ENCODE measurements at places on chromosomes 6 and 20.
A peak's percentile ranks its signal among the peaks of the same experiment; 100 is the strongest.

DNA sequence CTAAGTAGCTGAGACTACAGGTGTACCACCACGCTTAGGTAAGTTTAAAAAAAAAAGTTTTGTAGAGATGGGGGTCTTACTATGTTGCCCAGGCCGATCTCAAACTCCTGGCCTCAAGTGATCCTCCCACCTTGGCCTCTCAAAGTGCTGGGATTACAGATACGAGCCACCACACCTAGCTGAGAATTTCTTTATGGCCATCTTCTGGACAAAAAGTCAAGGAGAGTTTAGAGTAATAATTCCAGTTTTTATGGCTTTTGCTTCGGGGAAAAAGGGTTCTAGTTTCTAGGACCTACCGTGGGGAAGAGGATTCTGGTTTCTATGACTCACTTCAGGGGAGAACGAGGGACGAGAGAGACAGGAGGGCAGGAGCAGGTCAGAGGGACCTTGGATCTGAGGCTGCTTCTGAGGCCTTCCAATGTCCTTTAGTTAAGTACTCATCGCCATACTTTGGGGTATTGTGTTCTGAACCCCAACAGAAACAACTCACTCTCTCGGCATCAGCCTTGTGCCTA lies 69.3 kb upstream of the IER3 start:
- no peak for DNase-seq

DNA sequence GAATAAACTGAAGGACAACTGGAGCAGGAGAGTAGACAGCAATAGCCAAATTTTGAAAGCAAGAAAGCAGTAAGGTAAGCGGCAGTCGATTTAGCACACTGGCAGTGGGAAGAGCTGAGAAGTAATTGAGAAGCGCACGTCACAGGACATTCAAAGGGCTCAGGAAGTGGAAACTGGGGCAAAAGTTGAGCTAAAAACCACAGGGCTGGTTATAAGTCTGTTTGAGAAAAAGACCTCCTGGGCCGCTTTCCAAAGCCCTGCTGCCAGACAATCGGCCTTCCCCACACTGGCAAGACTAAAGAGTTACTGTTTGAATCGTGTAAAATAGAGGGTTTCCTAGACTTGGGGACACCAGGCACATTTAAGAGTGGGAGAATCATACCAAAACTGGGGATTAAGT lies 161.4 kb downstream of the DNAH8 start:
- DNase-seq = peak; percentile 10

DNA sequence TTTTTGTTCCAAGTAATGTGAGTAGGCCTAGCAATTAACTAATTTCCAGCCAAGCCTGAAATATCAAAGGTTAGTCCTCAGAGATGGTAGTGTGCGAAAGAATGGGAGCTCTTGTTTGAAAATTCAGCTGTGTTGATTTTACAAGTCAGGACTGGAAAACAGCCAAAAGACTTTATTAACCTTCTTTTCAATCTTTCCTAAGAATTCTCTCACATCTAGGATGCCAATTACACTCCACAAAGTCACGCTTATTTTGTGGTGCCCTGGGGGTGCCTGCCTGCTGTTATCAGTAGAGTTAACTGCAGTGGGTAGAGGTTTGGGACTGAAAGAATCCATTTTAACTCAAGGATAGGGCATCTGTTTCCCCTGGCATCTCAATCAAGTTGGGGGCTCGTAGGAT lies 30.7 kb upstream of the MAP3K4 start:
- DNase-seq = no peak

- DNase-seq = no peak
Observed at GRCh38 chr6:81774542-81774941, 22.1 kb upstream of the TENT5A start.

GRCh38 chr20:53253668-53254067 lies 281.5 kb downstream of the TSHZ2 start:
- DNase-seq = no peak

- DNase-seq = no peak
Observed at GRCh38 chr6:135002974-135003703, 51.5 kb downstream of the HBS1L start.

DNA sequence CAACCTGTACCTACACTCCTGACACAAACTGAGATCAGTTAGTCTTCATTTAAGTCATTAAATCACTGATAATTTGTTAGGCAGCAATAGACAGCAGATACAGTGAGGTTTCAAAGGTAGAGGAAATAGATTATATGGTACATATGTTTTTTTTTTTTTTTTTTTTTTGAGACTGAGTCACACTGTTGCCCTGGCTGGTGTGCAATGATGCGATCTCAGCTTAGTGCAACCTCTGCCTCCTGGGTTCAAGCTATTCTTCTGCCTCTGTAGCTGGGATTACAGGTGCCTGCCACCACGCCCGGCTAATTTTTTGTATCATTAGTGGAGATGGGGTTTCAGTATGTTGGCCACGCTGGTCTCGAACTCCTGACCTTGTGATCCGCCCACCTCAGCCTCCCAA lies 38.2 kb upstream of the KIF13A start:
- no peak for DNase-seq

DNA sequence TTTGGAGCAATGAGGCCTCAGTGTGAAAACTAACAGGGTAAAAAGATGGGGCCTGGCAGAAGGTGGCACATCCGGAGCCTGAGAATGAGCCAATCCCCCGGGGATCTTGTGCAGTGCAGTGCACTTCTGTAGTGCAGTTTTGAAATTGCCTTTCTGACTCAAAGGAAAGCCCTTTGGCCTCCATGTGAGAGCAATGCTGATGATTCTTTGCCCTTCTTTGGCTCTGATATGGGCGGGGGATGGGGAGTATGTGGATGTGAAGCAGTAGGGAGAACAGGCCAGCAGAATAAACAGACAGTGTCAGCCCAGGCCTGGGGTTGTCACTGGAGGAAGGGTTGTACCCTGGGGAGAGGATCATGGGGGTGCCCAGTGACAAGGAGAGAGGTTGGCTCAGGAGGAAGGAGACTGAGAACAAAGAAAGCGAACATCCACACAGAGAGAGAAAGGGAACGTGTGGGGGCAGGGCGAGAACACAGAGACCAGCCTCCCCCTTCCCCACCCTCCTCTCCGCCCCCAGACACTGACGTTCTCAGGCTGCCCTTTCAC lies 351.2 kb downstream of the CDC5L start:
- no peak for DNase-seq

DNA sequence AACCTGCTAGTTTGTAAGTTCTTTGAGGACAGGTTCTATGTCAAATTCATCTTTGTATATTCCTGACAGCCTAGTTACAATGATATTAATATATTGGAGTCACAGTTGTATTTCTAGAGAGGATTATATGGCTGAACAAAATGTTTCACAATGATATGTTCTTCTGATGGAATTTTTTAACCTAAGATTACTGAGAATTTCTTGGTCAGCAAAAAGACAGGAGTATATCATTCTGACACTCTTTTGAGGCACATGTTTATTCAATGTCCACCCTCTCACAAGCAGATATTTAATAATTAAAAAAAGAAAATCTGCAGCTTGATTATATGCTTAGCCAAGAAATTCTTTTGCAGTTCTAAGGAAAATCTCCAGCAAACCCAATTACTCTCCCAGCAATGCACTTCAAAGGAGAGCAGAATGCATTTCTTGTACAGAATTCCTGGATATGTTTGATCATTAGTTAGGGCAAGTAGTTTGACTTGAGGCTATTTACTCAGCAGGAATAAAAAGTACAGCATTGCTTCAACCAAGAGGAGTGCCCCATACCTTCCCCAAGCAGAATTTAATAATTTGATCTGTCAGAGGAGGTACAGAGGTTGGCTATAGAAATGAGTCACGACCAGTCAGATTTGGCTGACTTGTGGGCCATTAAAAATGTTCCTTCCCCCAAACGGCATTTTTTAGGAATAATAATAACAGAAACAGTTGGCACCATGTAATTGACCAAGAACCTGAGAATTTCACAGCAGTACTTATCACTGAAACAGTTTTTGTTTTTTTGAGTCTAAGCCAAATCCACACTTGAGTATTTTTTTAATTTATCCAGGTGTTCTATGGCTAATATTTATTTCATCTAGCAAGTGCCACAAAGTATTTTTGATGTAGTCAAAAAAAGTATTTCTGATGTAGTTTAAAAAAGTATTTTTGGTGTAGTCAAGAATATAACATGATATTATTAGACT lies 508.1 kb upstream of the FLRT3 start:
- DNase-seq = no peak

- no peak for DNase-seq
Observed at GRCh38 chr6:127115746-127116145, 2.7 kb upstream of the RSPO3 start.

GRCh38 chr6:38676236-38676973 lies 26.5 kb downstream of the GLO1 start:
- no peak for DNase-seq

DNA sequence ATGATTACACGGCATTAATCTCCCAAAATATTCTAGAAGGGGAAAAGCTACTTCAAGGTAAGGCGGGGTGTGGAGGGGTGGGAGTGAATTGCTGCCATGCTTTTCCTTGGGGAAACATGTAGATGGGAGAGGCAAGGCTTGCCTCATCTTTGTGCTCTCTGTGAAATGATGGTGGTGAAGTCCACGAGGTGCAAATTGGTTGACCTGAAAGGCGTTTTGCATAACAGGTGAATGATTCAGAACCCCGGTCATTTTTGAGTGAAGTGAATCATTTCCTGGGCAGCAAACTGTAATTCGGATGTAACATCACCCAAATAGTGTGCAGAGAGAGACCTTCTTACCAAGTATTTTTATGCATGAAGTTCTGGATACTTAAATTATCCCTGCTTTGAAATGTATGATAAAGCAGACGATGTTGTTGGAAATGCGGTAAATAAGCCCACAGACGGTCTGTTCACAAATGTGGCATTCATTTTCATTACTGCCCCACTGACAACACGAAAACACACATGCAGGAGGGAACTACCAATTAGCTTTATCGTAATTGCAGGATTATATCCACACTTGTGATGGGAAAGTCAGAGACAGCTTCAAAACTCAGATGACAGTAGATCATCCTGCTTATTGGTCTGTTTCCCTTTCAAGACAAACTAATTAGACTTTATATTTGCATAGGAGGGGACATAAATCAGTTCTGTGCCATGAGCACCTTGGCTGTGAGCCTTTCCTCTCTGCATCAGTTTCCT lies 3.0 kb downstream of the CDH4 start:
- DNase-seq = no peak

DNA sequence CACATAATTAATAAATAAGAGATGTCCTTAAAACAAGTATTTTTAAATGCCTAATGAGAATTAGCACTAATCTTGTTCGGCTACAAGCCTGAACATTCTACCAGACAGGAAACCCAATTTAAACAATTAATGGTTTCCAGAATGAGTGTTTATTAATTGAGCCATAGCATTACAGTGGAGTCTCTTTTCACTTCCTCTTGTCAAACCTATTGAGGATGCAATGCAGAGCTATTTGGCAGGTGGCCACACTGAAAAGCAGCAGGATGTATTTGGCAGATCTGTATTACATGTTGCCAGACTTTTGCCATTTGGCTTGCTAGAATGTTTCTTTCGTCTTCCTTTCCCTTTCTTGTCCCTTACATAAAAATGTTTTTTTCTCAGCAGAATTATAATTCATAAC lies 475.2 kb upstream of the MARCKS start:
- DNase-seq = no peak

- no peak for DNase-seq
Observed at GRCh38 chr6:160106701-160107100, 14.9 kb upstream of the SLC22A1 start.

DNA sequence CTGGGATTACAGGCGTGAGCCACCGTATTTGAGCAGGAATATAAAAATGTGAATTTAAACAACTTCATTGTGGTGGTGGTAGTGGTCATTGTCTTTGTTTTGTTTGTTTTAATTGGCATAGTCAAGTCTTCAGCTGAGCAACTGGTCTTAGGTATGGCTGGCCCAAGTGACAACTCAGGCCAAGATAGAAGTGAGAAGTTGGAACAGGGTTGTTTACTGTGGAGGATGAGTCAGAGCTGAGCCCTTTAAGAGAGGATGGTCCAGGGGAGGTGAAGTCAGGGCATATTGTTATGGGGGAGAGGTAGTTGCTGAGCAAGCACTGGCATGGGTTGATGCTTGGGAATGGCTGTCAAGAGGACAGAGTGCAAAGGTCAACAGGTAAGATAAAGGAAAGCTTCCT lies 308.2 kb downstream of the FARS2 start:
- DNase-seq = no peak

- DNase-seq = no peak
Observed at GRCh38 chr6:158259136-158259535, 53.1 kb upstream of the TULP4 start.

DNA sequence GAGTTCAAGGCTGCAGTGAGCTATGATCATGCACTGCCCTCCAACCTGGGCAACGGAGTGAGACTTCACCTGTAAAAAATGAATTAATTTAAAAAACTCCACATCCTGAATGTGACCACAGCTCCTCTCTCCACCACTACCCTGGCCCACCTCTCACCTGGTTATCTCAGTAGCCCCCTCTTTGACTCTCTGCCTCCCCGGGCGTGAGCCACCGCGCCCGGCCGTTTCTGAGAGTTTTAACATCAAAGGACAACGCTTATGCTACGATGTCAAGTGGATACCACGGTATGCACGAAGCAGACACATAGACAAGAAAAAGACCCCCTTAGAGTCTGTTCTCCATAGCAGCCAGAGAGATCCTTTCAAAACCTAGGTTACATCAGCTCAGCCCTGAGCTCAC lies 48.7 kb downstream of the FGD2 start:
- no peak for DNase-seq

DNA sequence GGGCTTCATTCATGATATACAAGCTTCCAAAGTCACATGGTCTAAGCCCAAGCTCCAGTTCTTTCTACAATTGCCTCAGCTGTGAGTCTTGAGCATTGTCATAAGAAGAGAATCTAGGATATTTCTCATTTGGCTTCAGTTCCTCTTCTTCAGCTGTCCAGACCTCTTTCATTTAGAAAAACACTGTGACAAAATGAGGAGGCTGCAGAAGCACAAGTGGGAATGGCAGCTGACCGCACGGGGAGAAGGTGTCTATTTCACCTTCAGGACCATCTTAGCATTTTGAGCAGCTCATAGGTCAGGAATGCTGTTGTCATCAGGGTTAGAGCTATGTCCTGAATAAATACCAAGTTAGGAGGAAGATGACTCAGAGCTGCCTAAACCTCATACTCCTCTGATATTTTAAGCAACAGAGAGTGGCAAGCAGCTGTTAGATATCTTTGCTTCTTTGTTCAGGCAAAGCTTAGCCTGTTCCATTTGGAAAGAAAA lies 390.1 kb upstream of the CITED2 start:
- DNase-seq = no peak

- no peak for DNase-seq
Observed at GRCh38 chr6:148816117-148816516, 69.3 kb downstream of the UST start.

All from activated naive CD4-positive, alpha-beta T cell (primary cell).